ENCODE measurements at places on chromosomes 12 and 14.

- no peak for DNase-seq
Measured at GRCh38 chr12:64170024-64170423, 52.1 kb downstream of the KICS2 start.

DNA sequence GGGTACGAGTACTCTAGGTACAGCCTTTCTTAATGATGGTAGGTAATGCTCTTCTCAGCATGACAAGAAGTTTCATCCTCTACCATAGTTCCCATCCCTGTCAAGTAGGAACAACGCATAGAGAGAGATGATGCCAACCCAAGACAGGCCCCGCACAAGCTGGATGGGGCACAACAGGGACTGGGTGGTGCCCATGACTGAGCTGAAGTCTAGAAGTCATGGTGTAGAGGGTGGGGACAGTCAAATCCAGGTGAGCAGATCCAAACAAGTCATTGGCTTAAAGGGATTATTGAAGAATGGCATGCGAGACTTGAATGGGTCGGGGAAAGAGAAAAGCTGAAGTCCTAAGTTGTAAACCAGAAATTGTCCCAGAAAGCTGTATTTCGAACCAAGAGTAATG is 84.2 kb upstream of the MDM1 start:
- DNase-seq: no peak

- DNase-seq: peak; percentile 55
Measured at GRCh38 chr14:102806447-102806846, 29.2 kb downstream of the TRAF3 start.

GRCh38 chr12:99380701-99381100 is 266.9 kb upstream of the GARIN6 start:
- DNase-seq: no peak

GRCh38 chr12:116771651-116772050 is 33.5 kb downstream of the RNFT2 start:
- DNase-seq: no peak

DNA sequence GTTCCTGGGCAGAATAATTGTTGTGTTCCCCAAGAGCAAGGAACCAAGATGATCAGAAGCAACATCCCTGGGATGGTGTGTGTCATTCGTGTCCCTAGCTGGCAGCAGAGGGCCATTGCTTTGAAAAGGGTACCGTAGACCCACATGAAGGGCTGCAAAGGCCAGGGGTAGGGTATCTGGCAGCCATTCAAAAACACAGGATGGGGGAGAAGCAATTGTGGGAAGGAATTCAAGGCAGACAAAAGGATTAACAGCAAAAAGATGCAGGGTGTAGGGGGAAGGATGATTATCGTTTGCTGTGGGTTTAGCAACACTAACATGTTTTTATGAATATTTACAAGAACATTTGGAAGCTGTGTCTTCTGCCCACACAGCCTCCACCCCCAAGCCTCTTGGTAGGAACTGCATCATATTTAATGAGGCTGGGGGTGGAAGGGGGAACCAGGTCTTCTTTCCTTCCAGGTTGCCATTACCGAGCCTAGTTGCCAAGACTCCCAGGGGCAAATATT is 169.0 kb upstream of the G2E3 start:
- DNase-seq: no peak

DNA sequence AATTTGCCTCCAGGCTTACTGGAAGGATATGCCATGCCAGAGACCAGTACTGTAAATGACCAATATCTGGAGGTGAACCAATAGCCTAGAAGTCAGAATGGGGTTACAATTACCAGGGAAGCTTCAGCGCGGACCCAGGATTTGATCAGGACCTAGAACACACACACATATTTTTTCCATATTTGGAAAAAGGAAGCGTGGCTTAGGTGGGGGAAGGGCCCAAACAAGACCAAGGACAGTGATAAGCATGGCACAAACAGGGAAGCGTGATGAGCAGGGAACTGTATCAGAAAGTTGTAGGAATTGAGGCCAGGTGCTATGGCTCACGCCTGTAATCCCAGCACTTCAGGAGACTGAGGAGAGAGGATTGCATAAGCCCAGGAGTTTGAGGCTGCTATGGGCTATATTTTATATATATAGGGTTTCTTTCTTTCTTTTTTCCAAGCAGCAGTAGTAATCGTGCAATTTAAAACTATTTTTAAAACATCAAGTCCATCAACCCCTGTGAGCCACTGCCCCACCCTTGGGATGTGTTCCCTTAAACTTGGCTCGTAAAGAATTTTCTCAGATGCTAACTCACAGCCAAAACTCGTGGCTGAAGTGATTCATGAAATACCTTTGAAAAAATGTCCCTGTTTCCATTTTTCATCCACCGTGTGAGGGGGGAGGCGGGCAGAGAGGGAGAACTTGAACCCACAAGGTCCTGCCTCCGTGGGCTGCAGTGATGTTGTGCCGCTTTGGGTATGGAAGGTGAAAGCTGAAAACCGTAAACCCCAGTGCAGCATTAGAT is 16.7 kb downstream of the HRK start:
- no peak for DNase-seq

DNA sequence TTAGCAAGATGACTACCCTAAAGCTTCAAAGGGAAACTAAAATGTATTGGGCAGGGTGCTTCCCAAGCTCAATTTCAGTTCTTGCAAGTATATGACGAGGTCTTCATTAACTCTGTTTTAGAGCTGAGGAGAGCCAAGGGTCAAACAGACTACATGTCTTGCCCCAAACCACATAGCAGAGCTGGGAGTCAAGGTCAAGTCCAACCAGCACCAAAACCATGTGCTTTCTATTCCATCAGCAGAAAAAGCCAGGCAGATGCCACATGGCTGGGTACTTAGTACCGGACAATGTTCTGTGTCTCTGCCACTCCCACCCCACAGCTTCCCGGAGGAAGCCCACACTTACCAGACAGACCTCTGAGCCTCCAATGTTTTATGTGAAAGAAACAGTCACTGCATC is 17.6 kb downstream of the NID2 start:
- DNase-seq: no peak

GRCh38 chr12:16347391-16348298 is at the start of gene MGST1:
TSS of gene MGST1 (plus strand) at chr12:16347645. CDS start at chr12:16354253, 6,608 bp downstream.
- no peak for DNase-seq

DNA sequence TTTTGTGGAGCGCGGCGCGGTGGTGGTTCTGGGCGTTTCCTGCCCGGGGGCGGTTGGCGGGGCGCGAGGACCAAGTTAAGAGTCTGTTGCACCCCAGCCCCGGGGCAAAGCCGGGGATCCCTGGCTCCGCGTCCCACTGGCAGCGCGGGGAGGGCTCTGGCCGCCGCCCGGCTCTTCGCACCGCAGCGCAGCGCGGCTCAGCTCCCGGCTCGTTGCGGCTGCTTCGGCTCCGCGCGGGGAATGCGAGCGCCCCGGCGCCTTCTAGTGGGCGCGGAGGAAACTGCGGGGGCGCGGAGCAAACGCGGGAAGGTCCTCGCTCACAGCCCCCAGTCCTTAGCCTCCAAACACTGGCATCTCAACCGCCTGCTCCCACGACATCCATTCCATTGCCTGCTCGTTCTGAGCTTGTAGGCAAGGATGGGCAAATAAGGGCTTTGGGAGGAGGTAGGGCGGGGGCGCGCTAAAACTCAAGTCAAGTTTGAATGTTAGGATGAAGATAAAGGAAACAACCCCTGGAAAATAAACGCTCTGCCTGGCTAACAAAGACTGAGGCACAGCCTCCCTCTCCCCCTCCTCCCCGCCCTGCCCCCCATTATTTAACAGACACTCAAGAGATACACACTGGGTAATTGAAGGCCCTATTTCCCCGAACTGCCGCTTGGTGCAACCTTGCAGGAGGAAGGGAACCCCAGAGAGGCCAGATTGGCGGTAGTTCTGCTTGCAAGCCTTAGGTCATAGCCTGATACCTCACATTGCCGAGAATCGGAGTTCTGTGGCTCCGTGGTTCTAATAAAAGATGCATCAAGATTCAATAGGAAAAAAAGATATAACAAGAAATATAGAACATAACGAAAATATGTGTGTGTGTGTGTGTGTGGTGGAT is at the start of gene B4GALNT1:
B4GALNT1 (minus strand) TSS at position 244 of the 883 bp plus-strand sequence. CDS start 1,069 bp downstream, outside the sequence.
- peak; percentile 87 for DNase-seq

DNA sequence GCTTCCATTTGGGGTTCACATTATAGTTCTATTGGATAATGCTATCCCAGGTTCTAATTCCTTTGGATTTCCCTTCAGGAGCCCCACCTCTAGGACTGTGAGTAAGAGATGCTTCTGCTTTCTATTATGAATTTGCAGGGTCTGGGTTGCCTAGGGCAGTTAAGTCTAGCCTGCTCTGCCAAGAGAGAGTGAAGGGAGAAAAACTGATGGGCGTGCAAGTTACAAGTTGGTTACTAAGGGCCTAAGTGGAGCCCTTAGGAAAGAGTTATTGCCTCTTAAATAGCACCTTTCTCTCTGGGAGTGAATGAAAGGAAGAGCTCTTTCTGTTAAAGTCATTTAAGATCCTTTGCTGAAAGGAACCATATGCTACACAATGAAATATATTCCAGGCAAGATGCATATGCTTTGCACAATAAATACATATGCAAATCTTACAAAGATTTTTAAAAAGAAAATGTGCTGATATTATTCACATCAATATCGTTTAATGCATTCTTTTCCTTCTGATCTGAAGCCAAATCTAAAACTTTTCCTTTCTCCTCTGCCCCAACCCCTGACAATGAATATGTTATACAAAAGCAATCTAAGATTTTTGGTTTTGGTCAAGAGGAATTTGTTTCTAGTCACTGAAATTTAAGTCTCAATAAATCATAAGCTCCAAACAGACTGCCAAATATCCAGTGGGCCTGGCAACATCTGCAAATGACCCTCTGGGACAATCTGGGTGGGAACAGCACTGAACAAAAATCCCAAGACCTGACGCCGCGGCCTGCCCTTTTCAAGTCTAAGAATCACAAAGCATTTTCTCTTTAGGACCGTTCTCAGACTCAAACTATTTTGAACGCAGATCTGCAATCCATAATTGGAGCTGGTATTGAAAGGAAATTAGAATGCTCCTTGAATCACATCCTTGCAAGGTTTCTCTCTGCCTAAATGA is 586.7 kb downstream of the ETNK1 start:
- no peak for DNase-seq

DNA sequence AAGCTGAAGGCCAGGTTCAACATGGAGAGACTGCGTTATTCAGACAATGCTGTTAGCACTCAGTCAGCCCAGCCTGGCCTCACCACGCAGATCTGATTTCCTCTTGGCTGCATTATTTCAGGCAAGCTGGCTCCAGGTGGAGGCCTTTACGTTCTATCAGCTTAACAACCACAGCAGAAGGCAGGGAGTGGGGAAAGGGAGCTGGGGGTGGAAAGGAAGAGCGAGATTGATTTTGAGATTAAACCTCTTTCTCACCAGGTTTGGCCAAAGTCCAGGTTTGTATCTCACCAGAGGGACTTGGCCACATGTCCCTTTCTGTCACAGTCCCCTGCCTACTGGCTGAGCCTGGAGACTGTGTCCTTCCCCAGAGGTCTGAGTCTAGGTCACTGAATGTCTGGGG is 543.7 kb upstream of the TMEM132C start:
- DNase-seq: no peak

DNA sequence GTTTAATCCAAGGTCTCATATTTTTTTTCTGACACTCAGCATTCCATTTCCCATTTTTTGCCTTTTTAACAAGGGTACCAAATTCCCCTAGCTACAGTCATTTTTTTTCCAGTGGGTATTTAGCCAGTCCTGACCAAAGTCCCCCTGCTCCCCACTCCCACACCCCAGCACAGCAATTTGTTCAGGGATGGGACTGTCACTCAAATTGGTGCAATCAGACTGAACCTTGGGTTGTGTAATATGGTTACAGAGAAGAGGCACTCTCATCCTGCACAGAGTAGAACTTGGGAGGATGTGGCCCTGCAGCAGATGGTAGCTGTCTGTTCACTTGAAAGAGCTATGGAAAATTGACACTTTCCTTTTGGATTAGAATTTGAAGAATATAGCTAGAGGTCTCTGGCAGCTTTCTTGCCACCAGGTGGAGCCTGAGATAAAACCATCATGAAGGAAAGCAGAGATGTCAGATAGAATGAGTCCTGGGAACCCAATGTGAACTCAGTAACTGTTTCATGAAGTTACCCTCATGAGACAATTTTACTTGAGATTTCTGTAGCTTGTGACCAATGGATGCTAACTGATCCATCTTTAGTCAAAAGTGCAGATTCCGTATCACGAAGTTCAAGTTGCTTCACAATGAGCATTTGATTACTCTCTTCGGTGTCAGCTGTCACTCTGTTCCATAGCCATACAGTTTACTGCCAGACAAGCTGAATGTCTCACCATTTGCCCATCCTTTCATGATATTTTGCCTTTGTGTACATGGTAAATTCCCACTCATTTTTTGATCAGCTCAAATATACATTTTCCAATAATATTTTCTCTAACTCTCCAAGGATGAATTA is 394.0 kb upstream of the SYT1 start:
- DNase-seq: no peak

GRCh38 chr14:41154143-41154807 is 452.4 kb upstream of the LRFN5 start:
- DNase-seq: no peak

GRCh38 chr12:26976687-26977086 is 37.5 kb downstream of the TM7SF3 start:
- no peak for DNase-seq

DNA sequence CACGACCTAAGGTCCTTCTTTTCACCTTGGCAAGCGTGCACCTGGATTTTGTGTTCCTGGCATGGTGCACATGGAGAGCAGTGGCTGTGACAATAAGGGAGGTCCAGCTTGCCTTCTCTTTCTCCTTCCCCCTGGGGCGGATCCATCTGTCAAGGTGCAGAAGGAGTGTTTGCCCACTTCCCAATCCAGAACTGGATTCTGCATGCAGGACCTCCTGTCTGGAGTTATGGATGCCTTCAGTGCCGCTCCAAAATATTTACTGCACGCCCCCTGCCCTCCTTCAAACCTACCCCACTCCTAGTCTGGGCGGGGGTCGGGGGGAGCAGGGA is 192.7 kb downstream of the DPF3 start:
- DNase-seq: no peak

All from activated CD8-positive, alpha-beta memory T cell treated with anti-CD3 and anti-CD28 coated beads, Interleukin-2, amount 50 U/mL, for 48 hours (primary cell).